Activated CD4-positive, alpha-beta T cell treated with anti-CD3 and anti-CD28 coated beads, Interleukin-2, amount 50 U/mL, for 48 hours (primary cell): ENCODE measurements at places on chromosomes 7 and 10.
A peak's percentile ranks its signal among the peaks of the same experiment; 100 is the strongest.

- DNase-seq = no peak
Observed at GRCh38 chr10:87557409-87557808, 52.7 kb downstream of the MINPP1 start.

- DNase-seq = no peak
Observed at GRCh38 chr7:131502810-131503508, 53.5 kb downstream of the PODXL start.

DNA sequence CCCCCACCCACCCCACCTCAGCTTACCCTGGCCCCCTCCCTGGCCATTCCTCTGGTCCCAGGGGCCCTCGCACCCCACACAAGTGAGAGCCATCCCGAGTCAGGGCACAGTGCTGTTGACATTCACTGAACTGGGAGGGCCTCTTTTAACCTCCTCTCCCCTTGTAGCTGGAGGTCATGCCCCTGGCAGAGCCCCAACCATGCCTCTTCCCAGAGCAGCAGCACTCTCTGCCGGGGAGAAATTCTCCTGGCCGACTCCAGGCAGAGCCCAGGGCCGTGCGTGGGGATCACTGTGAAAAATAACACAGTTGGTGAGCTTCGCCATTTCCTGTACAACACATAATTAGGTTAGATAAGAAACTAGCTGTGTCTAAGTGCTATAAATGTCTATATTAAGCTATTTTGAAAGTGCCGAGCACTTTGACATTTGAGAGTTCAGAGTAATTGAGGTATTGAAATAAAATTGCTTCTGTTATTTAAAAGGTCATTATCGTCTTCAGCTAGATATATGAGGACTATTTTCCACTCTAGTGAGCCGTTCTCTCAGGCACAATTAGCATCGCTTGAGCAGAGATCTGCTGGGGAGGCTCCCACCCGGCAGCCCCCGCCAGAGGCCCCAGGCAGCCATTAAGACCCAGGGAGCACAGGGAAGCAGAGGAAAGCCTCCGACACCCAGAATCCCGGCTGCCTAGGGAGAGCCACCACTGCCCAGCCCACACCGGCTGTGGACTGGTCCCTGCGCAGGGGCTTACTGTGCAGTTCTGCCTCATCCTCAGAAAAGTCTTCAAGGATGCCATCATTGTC is 62.4 kb upstream of the LRRC18 start:
- no peak for DNase-seq

DNA sequence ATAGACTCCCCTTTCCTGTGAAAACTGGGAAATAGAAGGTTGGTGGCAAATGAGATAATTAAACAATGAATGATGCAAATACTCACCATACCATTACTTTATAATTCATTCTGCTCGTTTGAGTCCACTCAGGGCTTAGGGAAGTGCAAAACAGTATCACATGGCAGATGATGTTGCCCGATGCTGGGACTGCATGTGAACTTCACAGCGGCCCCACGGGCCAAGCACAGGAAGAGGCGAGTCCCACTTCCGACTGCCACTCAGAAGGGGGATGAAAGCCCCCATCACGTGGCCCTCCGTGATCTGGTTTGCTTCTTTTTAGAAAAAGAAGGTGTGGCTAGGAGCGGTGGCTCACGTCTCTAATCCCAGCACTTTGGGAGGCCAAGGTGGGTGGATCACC is 71.5 kb downstream of the PRPF18 start:
- DNase-seq = no peak

DNA sequence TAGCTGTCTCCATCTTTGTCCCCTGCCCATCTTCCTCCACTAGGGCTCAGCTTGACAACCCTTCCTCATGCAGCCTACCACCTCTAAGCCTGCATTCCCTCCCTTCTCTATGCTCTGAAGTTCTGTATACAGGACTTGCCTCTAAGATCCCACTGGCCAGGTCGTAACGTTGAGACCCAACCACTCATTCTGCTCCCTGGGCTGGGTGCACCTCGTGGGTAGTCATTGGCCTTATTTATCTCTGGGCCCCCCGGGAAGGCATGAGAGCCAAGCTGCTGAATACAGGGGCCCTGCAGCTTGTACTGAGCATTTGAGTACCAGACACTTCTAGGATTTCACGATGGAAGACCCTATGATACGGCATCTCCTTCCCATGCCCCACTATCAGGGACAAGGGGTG is 31.2 kb downstream of the MYL10 start:
- no peak for DNase-seq

DNA sequence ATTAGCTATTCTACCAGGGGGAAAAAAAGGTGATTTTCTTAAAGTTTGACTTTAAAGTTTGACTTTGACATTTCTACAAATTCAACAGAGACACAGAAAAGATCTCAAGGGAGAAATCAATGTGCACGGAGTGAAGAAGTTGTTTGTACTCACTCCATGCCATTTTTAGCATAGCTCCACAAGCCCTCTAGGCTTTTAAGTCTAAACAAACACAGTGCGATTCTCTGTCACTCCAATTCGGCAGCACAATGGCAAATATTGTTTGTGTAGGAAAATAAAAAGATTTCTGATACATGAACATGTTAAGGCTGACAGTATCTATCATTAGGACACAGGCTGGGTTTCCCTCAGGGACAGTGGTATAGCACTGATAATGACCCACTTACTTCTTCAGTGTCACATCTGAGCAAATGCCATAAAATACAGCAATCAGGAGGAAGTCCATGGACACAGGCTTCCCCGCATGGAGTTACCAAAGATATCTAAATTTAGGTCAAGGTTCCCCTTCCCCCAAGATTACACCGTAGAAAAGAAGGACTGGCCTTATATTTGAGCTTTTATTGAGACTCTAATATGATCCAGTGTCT is 28.0 kb downstream of the GSAP start:
- no peak for DNase-seq

DNA sequence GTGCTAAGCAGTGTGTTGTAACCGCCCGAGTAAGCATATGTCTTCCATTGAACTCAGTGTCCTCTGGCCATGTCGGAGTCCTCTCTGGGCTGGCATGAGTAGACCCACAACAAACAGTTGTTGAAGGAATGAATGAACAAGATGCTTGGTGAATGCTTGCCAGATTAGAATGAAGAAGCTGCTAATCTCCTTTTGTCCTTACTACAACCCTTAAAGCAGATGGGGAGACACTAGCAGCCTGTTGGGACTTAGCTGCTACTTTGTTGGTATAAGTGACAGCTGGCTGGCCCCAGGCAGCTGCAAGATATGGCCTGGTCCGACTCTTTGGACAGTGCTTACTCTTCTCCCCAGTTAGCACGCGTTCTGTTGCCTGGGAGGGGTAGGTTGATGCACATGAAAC is 370.1 kb downstream of the RPS24 start:
- DNase-seq = no peak

GRCh38 chr10:48231699-48232315 is 42.7 kb downstream of the FRMPD2 start:
- DNase-seq = no peak

DNA sequence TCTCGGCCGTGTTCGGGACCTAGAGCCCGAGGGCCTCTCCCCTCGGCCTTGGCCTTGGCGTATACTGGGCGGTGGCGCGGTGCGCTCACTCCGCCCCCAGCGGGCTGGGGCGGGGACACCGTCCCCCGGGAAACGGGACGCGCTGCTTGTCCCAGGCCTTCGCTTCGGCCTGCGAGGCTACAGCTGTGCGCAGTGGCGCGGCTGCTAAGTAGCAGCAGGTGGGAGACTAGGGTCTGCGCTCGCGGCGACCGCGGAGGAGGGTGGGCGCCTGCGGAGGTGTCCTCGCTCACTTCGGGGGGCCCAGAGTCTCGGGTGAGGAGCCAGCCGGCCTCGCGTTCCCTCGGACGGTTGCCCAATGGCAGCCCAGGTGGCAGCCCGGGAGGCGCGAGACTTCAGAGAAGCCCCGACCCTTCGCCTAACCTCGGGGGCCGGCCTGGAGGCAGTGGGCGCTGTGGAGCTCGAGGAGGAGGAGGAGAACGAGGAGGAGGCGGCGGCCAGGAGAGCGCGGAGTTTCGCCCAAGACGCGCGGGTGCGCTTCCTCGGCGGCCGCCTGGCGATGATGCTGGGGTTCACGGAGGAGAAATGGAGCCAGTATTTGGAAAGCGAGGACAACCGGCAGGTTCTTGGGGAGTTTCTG is at the start of gene DNAH11:
DNAH11 (plus strand) TSS at position 149 of the 637 bp plus-strand sequence; CDS start at position 356, 207 bp downstream.
- DNase-seq = peak; percentile 44

DNA sequence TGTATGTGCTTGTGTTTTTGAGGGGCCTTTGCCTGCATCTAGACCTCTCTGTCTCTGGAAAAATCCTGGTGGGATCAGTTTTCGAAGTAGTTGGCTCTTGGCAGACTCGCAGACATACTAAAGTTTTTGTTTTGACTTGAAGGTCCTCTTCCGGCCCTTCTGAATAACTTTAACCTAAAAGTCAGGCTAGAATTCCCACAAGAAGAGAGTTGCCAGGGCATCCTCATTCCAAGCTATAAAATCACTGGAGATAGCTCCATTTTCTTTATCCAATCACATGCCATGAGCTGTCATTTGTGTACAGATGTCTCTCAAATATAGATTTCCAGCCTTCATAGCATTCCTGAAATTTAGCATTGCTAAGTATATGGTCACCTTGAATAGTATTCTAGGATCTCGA is 967.8 kb downstream of the LRMDA start:
- DNase-seq = no peak

DNA sequence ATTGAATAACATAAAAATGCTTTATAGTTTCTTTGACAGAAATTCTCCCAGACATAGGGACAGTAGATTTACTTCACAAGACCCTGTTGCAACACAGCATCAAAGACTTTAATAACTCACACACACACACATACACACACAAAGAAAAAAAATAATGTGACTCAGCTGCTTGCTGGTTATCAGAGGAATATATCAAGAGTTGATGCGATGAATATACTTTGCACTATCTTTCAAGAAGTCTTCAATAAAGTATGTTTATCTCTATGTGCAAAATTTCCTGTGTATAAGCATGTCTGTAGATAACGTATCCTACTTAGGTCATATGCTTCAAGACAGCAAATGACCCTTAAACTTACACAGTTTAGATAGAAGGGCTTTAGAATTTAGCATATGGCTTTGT is 243.1 kb downstream of the ARL4A start:
- no peak for DNase-seq

DNA sequence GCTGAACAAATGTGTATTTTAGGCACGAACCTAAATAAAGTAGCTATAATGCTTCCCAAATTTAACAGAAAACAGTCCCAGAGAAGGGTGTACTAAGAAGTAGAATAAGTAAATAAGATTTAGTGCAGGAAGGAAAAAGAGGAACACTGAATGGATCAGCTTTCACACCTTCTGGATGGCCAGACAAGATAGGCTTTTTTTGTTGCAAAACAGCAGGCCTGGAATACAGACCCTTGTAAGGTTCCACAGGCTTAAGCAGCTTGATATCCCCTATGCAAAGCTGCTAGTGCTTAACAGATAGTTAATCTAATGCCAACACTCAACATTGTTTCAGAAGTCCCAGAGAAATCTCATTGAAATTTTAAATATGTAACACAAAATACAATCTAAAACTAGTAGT is 328.1 kb upstream of the STEAP1 start:
- DNase-seq = no peak

GRCh38 chr10:72133517-72133916 is 45.2 kb upstream of the SPOCK2 start:
- DNase-seq = no peak

GRCh38 chr10:110739811-110740271 is 95.7 kb downstream of the RBM20 start:
- DNase-seq = no peak

- no peak for DNase-seq
Observed at GRCh38 chr10:119734396-119735332, 8.8 kb downstream of the INPP5F start.

GRCh38 chr7:34222722-34223121 is 317.4 kb downstream of the BMPER start:
- no peak for DNase-seq

DNA sequence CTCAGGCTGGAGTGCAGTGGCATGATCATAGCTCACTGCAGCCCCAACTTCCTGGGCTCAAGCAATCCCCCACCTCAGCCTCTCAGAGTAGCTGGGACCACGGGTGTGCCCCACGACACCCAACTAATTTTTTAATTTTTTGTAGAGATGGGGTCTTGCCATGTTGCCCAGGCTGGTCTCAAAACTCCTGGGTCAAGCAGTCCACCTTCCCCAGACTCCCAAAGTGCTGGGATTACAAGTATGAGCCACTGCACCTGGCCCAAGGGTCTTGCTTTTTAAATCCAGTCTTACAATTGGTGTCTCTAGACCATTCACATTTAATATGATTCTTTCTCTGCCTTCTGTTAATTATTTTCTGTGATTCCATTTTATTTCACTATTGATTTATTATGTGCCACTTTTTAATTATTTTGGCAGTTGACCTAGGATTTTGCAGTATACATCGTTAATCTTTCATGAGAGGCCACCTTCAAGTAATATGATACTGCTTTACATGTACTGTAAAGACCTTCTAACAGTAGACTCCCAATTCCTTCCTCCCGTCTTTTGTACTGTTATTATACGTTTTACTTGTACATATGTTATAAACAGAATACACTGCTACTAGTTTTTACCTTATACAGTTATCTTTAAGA is 18.7 kb downstream of the MMP21 start:
- DNase-seq = no peak

GRCh38 chr10:60029475-60029874 is 123.1 kb upstream of the CCDC6 start:
- no peak for DNase-seq

DNA sequence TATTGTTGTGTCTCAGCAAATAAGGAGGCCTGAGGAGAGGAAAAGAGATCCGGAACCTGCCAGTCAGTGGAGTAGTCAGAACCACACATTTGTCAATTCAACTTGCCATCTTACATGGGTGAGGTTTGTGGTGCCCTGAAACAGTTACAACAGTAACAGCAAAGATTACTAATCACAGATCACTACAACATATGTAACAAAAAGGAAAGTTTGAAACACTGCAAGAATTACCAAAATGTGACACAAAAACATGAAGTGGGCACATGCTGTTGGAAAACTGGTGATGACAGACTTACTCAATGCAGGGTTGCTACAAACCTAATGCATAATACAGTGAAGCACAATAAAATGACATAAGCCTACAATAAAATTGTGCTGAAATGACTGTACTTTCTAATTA is 89.4 kb downstream of the LRRN3 start:
- no peak for DNase-seq

DNA sequence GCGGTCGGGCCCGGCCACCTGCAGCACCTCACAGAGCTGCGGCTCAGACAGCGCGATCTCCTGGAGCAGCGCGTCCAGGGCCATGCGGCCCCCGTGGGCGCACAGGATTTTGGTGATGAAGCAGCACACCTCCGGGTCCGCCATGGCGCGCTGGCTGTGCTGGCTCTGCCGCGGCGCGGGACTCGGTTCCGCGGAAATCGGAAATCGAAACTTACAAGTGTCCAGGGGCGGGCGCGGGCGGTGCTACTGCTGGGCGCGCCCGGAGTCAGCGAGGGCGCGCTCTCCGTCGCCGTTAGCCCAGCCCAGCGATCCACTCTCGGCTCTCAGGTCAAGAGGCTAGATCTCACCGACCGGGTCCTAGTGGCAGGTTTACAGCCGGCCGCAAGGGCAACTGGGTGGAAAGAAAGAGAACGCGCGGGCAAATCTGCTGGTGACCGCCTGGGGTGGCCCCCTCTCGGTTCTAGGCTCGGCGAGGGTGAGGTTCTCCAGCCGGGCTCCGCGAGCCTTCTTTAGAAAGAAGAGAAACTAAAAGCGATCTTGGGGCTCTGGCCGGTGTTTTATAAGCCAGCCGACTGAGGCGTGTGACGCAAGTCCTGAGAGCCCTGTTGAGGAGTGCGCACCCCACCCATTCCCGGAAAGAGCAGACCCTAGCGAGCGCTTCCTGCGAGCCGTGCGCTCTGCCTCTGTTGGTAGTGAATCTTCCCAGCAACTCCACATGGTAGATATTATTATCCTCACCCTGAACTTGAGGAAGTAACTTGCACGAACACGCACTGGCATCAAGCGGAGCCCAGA is at the start of gene ZC3HAV1:
ZC3HAV1 (minus strand) TSS at position 533 of the 795 bp plus-strand sequence; CDS start at position 144, 389 bp downstream.
- peak; percentile 82 for DNase-seq
